Fibroblast of skin of left quadriceps (primary cell): ENCODE measurements at places on chromosomes 5 and 9.

DNA sequence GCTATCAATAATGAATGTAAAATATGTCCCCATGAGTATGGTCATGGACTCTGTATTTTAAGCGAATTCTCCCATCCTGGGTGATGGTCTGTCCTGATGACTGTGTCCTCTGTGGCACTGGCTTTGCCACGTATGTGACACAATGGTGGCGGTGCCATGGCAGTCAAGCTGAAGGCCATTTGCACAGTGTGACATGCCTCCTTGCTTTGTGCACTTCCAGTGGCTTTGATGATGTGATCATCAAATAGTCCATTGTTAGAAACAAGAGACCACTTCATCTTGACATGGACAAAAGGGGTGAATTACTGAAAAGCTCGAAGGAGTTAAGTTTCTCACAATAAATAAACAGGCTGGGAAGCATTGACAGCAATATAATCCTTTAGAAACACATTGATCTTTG is 31.0 kb upstream of the PRRC1 start:
- DNase-seq, result no peak

DNA sequence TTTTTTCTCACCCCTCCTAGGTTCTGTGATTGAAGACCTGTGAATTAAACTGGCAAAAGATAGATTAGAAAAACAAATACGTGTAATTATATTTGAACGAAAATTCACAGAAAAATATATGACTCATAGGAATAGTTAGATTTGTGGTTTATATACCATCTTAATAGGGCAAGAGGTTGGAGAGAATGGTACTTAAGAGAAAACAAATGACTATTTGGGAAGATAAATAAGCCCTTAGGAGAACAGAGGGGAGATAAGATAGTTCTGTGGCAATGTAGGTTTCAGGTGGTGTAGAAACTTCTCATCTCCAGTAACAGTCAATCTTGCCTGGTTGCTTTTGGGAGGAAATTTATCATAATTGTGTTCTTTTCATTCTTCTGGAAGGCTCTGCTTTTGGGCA is 122.0 kb downstream of the PRDM9 start:
- no peak for DNase-seq

GRCh38 chr5:90285581-90285980 is 124.0 kb downstream of the CETN3 start:
- DNase-seq, result no peak

- DNase-seq, result peak; percentile 91
Measured at GRCh38 chr5:96026406-96027041, 64.9 kb upstream of the ELL2 start.

DNA sequence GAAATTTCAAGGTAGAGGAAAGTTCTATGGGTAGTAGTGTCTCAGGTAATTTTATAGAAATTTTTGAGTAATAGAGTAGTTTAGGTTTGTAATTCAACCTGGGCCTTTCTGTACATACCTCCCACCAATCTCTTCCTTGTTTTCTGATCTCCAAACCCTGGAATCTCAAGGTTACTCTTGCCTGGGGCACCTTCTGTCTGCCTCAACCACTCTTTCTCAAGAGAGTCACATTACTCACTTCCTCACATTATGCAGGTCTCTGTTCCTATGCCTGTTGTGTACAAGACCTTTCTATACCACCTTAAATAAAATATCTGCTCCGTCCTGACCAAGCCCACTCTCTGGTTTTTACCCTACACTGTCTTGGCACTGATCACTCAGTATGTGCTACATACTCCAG is 412.6 kb upstream of the CTNND2 start:
- no peak for DNase-seq

DNA sequence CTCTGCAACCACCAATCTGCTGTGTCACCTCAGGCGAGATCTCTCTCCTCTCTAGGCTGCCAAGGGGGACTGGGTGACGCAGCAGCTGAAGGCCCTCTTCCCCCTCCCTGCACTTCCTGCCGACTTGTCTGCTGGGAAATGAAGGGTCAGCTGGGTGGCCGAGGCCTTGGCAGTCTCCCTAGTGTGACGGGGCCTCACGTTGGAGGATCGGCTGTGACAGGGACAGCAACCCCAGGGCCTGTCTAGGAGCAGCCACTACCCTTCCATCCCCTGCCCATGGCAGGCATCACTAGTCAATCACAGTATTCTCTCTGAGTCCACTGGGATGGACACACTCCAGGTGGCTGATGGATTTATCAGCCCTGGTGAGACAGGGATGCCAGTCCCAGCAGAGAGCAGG is 107.3 kb upstream of the SARDH start:
- no peak for DNase-seq

DNA sequence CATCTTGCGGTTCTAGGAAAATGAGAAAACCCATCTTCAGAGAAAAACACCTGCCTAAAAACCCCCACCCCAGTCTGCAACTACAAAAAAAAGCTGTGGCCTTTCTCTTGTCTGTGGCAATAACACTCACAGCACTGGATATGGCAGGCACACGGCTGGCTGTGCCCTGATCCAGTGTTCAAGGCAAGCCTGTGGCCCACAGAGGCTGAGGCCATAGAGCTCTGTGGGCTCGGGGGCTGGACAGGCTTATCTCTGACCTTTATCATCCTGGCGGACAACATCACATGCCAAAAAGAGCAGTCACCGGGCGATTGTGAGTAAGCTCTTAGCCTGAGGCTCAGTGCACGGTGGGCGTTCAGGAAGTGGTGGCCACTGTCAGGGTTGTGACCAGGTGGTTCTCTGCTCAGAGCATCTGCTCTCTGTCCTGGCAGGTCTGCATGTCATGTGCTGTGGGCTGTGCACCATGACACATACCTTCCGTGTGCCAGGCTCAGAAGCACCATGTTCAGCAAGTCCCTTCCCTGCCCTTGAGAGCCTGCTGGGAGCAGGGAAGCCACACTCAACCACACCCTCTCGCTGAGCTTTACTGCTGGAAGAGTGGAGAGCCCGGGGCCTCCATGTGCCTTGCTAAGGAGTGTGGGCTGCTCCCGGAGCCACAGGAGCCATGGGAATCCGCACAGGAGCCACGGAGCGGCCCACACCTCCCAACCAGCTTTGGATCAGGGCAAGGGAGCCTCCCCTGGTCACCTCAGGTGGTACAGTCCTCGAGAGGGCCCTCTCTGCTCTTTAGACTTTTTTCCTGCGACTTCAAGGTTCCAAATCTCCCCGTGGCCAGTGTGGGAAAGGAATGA is 34.6 kb upstream of the WDR38 start:
- DNase-seq, result no peak

- no peak for DNase-seq
Measured at GRCh38 chr5:151078490-151079262, 2.2 kb downstream of the TNIP1 start.

- DNase-seq, result no peak
Measured at GRCh38 chr5:159187719-159188118, 21.6 kb downstream of the RNF145 start.

- DNase-seq, result no peak
Measured at GRCh38 chr5:6370580-6370979, 7.8 kb downstream of the MED10 start.

DNA sequence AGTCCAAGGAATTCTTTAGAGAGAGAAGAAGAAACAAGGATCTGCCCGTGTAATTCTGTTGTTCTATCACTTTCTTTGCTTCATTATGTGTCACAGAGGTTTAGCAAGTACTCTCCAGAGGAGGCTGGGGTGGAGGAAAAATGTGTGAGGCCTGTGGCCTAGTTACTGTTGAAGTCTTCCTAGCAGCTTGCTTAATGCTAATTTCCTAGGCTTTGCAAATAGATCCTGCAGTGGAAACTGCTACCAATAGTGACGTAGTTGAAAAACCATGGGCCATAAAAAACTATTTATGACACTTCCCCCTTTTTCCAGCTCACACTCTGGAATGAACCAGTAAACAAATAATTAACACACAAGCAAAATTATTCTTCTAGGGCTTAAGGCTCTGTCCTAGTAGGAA is 27.0 kb upstream of the C9orf72 start:
- no peak for DNase-seq

GRCh38 chr9:124392871-124393460 is 22.3 kb downstream of the PSMB7 start:
- DNase-seq, result peak; percentile 68

- DNase-seq, result no peak
Measured at GRCh38 chr9:5488221-5489008, 21.9 kb upstream of the PDCD1LG2 start.

- DNase-seq, result no peak
Measured at GRCh38 chr5:169341556-169341955, 40.6 kb upstream of the SLIT3 start.

DNA sequence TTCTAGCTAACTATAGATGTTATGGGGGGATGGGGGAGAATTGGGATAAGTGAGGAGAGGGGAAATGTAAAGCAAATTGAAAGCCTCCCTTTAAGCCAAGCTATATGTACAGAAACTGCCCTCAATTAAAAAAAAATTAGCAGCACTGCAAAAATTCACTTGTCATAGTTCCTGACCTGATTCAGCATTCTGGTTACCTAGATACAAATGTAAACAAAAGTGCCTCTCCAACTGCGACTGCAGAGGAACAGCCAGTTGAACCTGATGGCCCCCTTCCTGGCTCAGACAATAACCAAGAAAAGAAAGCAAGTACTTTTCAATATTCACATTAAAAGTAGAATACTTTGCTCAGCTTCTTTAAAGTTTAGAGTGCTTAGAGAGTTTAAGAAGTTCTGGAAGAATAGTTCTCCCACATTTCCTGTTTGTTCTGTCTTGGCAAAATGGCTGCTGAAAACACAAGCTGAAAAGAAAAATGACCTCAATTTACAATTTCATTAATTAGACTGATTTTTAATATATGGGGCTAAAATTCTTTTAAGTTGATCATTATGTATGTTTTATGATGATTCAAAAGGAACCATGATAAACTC is 1.5 kb downstream of the FAM81B start:
- DNase-seq, result no peak

DNA sequence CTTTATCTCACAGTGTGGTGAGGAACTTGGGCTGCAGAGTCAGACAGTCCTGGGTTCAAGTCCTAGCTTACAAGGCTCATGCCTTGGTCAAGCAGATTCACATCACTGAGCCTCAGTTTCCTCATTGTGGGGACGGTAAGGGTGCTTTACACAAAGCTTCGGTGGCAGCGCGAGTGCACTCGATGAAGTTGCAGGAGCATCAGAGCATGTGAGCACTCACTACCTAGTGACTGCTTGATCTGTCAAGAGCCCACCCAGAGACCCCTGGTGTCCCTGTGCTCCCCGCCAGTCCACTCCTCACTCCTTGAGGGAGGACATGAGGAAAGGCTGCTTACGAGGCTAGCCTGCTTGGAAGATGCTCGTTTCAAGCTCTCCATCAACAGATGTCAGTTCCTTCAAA is 56.2 kb upstream of the GARNL3 start:
- no peak for DNase-seq

GRCh38 chr5:172959824-172960799 is 888 bp downstream of the RPL26L1 start:
- no peak for DNase-seq

DNA sequence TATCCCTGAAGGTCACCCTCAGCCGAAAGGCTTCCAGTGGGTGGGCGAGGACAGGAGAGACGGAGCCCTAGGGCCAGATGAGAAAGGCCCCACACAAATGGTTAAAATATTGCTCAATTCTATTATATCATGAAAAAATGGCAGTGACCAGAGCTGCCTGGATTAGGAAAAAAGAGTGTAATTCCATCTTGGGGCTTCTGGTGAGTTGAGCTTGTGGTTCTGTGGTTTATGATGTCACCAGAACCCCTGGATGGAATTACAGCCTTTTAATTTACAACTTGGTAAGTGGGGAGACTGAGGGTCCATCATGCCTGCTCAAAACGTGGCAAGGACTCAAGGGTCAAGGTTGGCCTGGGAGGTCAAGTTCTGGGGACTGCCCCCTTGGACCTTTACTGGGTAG is 55.5 kb upstream of the STC2 start:
- no peak for DNase-seq

DNA sequence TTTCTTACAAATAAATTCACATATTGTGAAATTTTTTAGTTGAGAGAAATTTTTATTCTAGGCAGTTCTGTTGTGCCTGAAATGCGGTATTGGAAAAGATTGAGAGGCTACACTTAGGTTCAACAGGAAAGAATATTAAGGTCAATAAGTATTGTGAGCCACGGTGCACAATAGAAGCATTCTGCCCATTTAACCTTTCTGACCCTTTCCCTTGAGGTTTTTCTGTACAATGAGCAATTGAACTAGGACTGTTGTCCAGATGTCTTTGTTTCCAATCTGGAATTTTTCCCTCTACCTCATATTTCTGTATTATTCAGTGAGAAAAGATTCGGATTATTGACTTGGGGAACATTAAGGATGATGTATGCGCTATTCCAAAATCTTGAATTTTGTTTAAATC is 205.2 kb downstream of the NR3C1 start:
- no peak for DNase-seq

DNA sequence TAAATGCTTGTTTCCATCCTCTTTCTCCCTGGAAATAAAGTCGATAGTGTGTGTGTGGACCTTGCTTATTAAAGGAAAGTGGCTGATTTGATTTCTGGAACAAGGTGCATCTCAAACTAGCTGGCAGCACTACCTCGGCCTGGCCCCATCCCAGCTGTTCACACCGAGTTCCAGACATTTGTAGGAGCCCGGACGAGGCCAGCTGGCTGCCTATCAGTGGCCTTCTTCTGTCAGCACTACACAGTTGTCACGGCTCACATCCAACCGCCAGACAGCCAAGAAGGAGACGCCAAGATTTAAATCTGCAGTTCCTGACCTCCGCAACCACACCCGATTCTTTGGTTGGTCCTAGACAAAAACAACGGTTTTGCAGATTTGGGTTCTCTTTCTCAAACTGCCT is 63.6 kb downstream of the PALM2AKAP2 start:
- DNase-seq, result no peak

DNA sequence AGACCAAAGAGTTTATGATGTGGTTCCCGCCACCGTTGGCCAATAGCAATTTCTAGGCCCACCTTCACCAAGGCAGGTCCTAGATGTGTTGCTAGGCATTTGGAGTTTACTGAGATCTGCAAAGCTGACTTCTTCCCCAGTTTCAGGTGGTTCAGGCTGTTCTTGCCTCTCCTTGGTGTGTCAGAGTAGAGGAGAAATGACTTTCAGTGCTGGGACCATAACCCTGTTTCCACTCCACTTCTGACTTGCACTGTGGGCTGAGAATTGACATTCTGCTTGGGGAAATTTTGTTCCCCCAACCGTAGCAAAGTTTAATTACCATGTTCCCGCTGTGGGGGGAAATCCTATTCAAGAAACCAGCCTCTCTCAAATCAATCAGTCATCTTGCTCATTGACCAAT is 128.0 kb upstream of the GABRP start:
- DNase-seq, result no peak

- DNase-seq, result no peak
Measured at GRCh38 chr9:92159058-92159457, 43.8 kb upstream of the SPTLC1 start.

- no peak for DNase-seq
Measured at GRCh38 chr5:68803881-68804319, 289.9 kb upstream of the SLC30A5 start.

DNA sequence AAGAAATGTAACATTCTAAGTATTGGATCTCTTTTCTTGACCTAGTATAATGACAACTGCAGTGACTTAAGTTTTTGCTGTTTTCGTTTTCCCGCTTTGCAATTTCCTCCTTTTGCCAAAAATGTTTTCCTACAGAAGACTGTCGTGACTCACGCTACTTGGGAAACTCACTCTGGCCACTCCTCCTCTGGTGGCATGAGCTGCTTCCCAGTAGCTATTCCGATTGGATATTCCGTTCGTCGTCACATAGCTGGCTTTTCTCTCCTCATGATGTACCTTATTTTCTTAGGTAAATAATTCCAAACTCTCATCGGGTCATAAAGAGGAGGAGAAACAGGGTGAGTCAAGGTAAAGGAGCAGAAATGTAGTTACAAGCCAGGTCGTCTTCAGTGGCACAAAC is 64.9 kb downstream of the GOLPH3 start:
- no peak for DNase-seq
